GM23248 (cell line): ENCODE measurements at places on chromosomes 11 and 22. TPM values are rescaled to one million over a fixed set of nuclear protein-coding genes. Genes with fewer than 3 reads are reported as not detected.

Gene KRTAP5-2
- not detected in 2 replicates for total RNA-seq

DNA sequence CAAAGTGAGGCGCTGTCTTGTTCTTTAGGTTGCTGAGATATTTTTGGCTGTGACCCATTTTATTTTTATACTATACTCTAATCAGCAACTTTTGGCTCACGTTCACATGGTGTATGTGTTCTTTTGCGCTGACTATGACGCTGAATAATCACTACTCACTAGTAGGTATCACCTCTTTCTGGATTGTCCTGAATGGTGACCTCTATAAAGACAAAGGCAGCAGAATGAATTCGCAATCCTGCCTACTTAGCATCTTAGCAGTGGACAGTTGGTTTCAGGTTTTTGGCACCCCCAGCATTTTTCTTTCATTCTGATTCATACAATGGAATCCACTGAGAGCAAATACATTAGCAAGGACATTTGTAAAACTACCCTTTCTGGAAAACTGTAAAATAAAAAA is 351.3 kb downstream of the JRKL start:
- DNase-seq, result peak; percentile 61

DNA sequence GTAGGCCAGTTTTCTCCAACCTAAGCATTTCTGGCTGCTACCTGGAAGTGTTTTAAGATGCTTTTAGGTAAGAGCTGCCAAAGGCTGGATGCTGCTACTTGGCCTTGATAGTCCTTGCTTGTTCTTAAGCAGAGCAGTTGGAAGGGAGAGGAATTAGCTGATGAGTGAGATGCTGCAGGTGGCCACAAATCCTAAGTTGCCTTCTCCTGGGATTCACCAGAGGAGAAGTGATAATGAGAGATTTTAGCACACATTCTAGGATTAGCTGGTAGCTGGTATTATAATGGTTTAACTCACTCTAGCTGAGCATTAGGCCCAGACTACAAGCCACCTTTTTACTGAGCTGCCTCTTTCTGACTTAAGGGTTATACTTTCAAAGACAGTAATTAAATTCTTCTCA is 442.9 kb upstream of the RAG2 start:
- DNase-seq, result no peak

- no peak for DNase-seq
Measured at GRCh38 chr11:12705874-12706273, 31.7 kb downstream of the TEAD1 start.

Gene FAM76B
- 10.4 and 15.0 TPM in 2 replicates for total RNA-seq

GRCh38 chr11:118610773-118611432 is 3.5 kb downstream of the PHLDB1 start:
- peak; percentile 89 for DNase-seq

Gene APOA4
- total RNA-seq, result not detected in 2 replicates

DNA sequence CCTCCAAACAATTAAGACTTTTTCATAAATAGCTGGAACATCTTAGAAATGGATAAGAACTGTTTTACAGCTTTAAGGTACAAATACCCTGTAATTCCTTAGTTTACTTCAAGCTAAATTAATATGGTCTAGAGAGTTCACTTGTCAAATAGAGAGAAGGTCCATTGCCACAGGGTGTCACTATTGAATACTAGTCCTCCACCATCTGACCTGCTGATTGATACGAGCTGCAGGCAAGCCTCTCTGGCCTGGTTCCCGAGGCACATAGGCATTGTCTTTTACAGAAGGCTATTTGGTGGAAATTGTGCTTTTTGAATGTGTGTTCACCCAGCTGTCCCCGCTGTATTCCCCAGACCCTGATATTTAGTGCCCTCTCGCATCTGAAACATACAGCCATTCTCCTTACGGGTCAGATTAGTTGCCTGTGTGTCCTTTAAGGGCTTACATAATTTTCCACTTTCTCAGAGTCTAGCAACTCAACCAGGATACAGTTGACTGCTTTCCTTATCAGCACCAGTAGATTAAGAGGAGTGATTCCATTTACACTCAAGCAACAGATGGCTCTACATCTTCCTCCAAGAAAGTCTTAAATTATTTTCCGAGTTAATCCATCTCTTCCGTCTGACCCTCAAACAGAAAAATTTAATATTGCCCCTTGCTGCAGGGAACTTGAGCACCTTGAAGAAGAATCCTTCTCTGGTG is 788.8 kb upstream of the FAT3 start:
- no peak for DNase-seq

DNA sequence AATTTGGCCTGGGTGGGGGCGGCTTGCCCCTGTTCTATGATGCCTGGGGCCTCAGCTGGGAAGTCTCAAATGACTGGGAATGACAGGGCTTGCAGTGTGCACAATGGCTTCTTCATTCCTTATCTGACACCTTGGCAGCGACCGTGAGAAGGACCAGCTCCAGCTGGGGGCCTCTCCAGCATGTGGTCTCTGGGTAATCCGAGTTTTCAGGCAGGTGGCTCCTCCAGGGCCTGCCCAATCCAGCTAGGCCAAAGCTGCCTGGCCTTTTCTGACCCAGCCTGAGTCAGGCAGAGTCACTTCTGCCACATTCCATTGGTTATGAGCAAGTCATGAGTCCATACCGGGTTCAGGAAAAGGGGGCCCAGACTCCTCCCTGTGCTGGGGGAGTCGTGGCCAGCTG is 646.0 kb downstream of the OPCML start:
- peak; percentile 80 for DNase-seq

Gene KRTAP5-8
- not detected in 2 replicates for total RNA-seq

DNA sequence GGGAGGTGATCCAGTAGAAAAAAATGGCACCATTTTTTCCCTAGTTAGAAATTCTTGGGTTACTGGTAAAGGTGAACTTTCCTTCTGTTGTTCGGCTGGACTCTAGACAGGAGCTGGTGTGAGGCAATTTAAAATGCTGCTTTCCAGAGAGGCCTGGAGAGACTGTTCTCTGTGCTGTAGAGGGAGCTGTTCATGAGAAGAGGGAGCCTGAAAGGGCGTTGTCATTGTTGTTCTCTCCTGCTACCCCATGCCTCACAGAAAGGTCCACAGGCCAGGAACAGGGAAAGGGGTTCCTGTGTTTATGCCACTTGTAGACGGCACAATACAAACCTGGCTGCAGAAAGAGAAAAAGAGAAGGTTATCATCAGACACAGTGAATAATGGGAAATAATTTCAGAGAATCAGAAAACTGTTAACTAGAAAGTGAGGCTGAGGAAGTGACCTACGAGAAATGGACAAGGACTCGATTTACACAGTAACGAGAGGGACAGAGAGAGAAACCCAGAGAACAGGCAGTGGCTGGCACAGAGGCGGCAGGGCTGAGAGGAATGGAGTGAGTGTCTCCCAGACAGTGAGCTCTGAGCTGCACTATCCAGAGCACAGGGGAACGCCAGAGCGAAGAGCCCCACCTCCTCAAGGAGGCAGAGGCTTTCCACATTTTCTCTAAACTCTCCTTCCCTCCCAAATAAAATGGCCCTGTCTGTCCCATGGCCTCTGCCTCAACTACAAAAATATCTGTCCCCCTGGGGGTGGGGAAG is 109.2 kb downstream of the RRM1 start:
- no peak for DNase-seq

- DNase-seq, result peak; percentile 18
Measured at GRCh38 chr11:60834742-60835533, 7.0 kb upstream of the CCDC86 start.

GRCh38 chr11:76850815-76851214 is 9.9 kb upstream of the ACER3 start:
- peak; percentile 36 for DNase-seq

Gene CRYBB2
- total RNA-seq, result not detected in 2 replicates

GRCh38 chr11:76796511-76797198 is 13.5 kb downstream of the TSKU start:
- DNase-seq, result no peak

GRCh38 chr11:8080674-8081590 is at the start of gene TUB:
TSS of gene TUB (plus strand) at chr11:8081211. CDS start at chr11:8081511, 300 bp downstream.
- peak; percentile 70 for DNase-seq

DNA sequence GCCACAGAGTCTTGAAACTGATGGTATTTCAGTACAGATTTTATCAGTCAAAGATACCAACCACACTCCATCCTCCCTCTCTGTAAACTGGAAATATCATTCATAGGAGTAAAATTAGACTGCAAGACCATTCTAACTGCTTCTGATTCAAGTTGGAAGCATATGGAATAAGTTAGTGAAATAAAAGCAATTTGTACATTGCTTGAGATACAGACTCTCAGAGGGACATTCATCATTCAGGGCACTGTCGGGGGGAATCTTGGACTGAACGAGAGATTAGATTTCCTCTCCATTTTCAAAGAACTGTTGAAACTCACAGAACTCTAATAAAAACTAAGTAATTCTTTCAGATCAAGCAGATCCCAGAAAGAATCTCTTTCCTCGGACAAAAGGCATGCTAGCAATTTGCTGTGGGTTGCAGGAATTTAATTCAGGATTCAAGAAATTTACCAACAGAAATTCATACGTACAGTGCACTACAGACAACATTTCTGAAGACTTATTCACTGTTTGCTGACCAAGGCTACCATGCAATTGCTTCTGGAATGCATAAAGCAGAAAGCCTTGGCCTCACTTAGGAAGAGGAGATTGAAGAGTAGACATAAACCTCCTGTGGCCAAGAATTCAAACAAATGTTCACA is 34.1 kb downstream of the PAMR1 start:
- peak; percentile 90 for DNase-seq
